ENCODE measurements at places on chromosomes 4 and X.

DNA sequence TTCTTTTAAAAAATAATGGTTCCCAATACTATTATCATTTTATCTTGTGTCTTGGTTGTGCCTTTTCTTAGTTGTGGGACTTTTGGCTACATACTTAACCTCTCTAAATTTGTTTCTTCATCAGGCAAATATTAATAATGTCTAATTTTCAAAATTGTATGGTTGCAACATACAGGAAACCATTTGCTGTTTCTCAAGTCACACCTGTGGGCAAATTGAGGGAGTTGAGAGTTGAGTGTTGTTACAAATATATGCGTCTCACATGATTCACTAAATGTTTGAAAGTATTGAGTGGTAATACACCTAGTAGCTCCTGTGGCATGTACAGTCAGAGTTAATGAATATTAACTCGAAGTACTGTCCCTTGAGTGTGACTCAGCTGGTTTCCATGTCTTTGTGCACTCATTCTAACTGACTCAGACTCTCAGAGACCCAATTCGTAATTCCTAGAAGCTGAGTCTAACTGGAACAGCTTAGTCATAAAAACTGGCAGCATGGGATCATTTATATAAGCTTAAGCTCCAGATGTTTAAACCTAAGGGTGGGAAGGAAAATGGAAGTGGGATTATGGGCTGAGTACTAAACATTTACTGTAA lies 802.4 kb downstream of the TRIML1 start:
- no peak for DNase-seq

DNA sequence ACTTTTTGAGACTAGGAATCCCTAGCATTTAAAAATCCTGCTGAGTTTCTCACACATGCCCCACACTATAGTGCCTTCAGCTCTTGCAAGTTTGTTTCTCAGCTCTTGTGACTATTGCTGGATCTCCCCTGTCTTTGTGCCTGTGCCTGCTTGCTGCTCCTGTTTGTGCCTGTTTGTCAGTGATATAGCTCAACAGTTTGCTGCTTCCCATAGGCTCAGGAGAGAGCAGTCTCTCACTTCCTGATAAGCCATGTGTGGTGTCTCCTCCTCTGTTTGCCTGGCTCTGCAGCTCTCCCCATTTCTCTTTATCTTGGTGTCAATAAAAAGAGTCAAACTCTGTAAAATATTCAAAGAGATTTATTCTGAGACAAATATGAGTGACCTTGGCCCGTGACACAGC lies 259.8 kb upstream of the CLNK start:
- no peak for DNase-seq

DNA sequence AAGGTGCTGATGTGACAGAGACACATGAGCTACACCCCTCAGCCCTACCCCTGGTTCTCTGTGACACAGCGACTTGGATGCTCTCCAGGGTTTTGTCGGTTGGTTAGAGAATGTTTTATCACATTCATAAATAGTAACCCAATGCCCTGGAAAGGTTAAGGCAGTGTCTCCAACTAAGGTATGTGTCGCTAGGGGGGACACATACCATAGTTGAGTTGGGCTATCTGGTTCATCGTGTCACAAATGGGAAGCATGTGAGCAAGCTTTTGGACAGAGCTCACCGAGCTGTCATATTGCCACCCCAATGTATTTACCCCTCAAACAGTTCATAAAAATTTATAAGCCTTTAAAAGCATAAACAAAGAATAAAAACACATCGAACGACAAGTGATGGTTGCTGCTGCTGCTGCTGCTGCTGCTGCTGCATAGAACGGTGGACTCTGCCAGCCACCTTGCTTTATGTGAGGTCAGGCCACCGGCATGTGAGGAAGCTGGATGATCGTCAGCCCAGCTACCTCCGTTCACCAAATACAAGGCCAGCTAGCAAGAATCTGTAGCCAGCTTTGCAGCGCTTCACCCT lies 55.9 kb downstream of the STOX2 start:
- DNase-seq: no peak

GRCh38 chrX:44975666-44976263 lies 102.8 kb downstream of the KDM6A start:
- no peak for DNase-seq

- no peak for DNase-seq
These were observed 33.7 kb downstream of the SH3RF1 start for GRCh38 chr4:169236873-169237626.

DNA sequence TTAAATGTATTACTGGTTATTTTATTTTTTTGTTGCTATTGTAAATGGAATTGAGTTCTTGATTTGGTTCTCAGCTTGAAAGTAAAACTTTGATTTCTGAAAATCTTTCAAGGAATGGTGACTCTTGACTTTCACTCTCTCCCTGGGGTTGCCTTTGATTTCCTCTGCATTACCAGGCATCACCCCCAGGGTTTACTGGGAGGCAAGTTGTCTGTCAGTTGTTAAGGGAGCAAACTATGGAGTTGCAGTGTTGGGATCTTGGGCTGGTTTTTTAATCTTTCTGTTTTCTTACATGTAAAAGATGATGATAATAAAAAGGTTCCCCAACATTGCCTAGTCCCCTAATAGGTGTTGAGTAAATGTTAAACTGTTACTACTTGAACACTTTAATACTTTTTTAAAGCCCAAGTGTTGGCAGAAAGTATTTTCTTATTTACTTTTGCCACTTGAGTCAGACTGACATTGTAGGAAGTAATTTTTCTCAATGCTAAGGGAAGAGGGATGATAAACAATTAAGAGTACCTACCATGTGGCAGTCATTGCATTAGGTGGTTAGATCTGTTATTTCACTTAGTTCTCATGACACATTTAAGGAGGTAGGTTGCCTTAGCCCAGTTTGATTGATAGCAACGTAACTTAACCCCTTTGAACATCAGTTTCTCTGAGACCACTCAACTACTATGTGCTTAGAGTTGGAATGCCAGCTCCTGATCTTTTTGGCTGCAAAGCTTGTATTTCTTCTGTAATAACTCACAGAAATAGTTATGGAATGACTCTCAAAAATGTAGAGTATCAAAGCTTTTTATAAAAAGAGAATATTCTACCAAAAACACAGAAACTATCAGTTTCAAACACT lies 67.1 kb downstream of the DCLK2 start:
- DNase-seq: no peak

DNA sequence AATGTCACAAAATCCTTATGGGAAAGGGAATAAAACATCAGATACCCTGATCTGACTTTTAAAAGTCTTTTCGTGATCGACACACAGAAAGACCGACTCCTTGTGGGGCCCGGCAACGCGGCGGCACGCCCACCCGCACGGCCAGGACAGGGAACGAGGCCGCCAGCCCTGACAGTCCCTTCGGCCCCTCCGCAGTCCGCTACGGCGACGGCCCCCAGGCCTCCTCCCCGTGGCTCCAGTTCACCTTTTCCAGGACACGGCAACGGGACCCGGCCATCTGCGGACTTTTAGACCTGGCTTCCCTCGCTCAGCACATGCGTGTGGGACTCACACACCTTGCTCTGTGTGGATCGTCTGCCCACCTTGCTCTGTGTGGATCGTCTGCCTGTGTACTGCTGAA lies 33.6 kb upstream of the GTPBP6 start:
- DNase-seq: no peak

GRCh38 chrX:24982306-24982965 lies 33.3 kb downstream of the ARX start:
- no peak for DNase-seq

DNA sequence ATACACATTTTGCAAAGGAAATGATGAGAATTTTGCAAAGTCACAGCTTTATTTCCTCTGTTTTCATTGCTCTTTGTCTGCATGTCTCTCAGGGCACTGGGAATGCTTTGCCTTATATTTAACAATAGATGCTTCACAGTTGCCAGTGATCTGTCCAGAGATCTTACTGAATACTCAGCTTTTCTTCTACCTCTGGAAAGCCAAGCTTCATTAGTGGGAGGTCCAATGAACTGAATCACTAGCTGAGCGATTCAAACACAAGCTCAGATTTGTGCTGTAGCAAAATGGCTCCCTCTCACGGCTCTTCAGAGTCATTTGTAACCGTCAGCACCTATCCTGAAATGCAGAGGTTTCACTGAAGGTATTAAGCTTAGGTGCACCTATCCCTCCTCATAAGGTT lies 138.9 kb downstream of the DCLK2 start:
- no peak for DNase-seq

DNA sequence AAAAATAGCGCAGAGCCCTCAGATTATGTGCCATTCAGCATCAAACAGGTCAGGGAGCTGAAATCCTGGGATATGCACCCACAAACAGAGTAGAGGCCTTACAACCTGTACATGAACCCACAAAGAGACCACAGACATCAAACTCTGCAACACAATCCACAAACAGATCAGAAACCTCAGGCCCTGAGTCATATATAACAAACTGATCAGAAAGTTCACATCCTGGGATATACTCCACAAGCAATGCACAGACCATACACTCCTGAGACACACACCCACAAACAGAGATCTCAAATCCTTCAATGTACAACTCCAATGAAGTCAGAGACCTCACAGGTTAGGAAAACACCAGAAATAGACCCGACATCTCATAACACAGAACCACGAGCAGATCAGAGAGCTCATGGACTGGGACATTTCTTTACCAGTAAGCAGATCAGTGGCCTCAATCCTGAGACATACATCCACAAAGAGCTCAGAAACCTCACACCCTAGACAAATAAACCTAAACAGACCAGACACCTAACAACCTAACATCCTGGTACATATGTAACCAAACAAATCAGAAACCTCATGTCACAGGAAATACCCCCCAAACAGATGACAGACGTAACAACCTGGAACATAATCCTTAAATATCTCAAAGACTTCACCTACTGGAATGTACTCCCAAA lies 24.2 kb downstream of the SUV39H1 start:
- DNase-seq: no peak

DNA sequence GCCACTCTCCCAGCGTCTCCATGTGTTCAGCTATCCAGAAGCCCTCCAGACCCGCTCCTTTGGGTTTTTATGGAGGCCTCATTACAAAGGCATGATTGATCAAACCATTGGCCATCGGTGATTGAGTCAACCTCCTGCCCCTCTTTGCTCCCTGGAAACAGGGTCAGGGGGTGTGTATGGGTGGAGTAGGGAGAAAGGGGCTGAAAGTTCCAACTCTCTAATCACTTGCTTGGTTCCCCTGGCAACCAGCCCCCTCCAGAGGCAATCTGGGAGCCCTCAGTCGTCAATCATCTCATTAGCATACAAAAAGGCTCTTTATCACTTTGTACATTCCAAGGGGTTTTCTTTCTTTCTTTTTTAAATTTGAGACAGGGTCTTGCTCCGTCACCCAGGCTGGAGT lies 2.3 kb downstream of the TRIM2 start:
- no peak for DNase-seq

DNA sequence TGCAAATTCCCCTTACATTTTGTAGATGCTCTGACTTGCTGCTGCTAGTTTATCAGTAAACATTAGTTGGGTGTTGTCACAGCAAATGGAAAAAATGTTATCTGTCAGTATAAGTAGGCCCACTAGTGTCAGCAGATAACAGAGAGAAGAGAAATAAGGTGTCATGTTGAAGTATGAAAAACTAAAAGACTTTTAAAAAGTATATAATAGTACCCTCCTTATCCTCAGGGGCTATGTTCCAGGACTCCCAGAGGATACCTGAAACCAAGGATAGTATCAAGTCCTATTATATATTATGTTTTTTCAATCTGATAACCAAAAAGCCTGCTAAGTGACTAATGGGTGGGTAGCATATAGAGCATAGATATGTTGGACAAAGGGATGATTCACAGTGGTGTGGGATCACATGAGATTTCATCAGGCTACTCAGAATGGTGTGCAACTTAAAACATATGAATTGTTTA lies 11.6 kb upstream of the BMP2K start:
- DNase-seq: no peak
